ENCODE measurements at places on chromosomes 5 and 9.

GRCh38 chr5:1330146-1330846, 14.6 kb downstream of the CLPTM1L start:
- DNase-seq, result no peak

DNA sequence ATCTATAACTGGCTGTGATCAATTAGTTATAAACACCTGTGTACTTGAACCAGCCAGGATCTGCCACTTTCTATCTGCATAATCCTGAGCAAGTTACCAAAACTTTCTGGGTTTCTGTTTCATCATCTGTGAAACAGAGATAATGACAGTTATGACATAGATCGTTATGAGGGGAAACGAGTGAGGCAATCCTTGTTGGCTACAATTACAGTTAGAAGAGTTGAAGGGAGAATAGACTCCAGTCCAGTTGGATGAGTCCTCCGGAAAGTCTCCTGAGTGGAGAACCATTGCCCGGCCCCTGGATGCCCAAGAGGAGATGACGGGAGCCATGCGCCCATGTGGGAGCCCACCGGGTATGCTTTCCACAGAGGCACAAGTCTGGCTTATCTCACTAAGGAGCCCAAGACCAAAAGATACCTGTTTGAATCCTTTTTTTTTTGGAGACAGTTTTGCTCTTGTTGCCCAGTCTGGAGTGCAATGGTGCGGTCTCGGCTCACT, 4.5 kb downstream of the PDE6A start:
- DNase-seq, result no peak

DNA sequence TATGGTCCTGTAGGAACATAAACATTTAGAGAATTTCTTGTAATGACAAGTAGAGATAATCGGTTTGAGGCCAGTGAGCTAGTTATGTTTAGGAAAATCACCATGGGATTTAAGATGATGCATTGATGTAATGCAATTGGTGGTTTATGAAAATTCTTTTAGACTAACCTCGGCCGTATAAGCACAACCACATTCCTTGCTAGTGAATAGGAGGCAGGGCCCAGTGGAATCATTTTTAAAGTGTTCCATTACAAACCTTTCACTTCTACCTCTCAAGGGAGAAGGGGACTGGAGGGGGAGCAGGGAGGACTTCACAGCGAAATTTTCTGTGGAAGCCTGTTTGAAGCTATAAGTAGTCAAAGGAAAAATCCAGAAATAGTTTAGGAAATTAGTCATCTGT, 71.8 kb upstream of the NFIL3 start:
- DNase-seq, result no peak

DNA sequence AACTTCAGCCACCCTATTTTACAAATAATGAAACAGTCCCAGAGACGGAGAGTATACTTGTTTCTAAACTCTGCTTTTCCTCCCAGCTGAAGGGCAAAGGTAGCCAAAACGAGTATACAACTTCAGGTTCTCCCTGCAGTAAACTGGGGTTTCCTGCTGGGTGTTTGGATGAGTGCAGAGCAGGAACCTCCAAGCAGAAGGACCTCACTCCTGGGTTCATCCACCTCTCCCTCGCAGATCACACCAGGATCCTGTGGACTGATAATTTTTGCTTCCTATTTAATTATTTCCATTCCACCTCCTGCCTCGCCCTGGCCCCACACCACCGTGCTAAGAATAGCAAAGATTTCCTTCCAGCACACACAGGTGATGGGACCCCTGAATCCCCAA, 2.0 kb upstream of the FOXB2 start:
- no peak for DNase-seq

DNA sequence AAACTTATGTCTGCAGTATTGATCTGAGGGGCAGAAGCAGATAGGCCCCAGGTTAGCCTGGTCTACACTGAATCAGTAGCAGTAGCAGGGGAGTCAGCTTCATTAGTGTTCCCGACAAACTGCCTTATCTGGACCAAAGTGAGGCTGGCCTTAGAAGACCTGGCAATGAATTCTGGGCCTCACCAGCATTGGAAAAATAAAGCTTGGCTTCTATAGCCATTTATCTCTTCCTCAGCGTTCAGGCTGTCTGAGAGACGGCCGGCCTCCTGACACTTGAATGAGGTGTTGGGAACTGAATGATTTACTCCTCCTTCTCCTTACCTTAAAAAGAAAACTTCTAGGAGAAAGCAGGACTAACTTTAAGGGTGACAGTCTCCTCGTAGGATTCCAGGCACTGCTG, 141.8 kb upstream of the RUSC2 start:
- no peak for DNase-seq

DNA sequence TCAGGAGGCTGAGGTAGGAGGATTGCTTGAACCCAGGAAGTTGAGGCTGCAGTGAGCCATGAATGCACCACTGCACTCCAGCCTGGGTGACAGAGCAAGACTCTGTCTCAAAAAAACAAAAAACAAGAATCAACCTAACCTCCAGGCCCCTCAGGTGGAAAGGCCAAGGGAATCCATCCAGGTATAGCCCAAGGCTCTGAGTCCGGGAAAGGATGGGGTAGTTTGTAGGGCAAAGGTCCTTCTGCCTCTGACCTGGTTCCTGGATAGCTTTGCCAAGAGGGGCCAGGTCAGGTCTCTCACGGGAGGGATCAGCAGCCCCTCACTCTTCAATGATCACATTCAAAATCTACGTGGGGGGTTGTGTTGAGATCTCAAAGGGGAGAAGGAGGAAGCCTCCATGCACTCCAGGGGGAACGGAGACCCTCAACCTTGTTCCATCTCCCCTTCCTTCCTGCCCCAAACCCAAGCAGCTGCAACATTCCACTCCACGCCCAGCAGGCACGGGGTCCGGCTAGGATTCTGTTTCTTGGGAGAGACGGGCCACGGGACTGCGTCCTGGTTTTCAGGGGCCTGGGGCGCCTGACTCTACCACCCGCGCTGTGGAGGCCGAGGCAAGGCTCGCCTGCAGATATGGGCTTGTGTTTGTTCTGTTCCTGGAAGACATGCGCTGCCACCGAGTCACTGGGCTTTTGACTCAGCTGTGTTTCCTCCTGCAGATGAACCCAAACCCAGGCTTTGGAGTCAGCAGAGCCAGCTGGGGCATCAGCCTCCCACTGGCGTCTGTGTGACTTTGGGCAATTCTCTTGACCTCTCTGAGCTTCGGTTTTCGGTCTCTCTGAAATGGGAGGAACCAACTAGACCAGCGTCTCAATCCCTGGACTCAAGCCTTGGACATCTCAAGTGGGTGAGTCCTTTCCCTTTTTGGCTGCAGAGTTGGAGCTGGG, 35.5 kb downstream of the PLPP7 start:
- DNase-seq, result no peak

- no peak for DNase-seq
Observed at GRCh38 chr9:131524665-131525315, 6.3 kb downstream of the UCK1 start.

DNA sequence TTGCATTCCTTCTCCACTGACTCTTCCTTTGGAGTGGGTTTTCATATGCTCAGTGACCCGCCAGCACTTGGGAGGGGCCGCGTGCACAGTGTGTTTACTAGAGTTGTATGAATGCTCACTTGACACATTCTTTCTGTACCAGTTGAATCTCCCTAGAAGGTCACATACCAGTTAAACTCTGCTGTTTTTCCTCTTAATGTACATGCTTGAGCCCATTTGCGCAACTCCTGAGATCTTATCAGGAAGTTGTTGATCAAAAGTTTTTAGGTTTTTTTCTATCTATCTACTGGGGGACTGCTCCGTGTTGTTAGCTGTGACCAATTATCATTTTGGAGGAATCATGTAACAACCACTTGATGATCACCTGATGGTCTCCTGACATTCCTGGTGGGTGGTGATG, 392.7 kb downstream of the CDH9 start:
- no peak for DNase-seq

DNA sequence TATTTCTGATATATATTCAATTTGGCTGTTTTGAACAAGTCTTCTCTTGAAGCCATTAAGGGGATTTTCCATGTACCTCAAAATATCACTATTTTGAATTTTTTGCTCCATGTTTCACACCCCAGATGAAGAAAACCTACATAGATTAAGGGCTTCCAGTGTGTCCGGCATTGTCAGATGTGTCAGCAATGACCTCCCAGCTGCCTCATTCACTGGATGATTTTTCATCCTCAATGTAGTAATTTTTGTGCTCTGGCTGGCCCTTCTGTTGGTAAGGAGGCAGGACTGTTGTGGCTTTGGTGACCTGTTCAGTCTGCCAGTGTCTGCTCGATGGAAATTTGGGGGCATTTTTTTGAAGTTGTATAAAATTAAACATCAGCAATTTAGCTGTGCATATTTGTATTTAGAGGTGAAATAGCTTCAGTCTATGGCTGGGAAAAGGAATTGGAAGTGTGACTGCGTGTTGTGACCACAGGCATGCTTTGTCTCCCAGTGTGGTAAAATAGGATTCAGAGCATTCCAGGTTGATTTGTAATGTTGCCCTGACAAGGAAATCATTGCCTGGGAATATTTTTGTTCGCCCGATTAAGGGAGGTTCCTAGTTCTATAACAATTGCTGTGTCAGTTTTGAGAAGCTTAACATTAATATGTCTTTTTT, 312.4 kb downstream of the ARHGEF28 start:
- DNase-seq, result no peak

DNA sequence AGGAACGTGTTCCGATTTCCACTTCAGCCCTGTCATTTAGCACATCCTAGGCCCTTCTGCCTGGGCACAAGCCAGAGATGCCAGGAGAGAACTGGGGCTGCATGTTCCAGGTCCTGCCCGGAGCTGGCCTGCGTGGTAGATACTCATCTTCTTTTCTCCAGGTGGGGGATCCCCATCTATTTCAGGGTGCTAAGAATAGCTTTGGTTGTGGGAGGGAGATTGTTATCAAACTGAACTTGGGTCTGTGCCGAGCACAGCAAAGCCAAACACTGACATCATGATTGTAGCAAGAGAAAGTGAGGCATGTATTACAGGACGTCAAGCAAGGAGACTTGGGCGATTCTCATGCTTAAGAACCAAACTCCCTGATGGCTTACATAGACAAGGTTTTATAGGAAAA, 18.2 kb downstream of the C9orf153 start:
- no peak for DNase-seq

- no peak for DNase-seq
Observed at GRCh38 chr9:80926611-80927010, 762.7 kb downstream of the TLE1 start.

GRCh38 chr9:89339807-89340206, 21.5 kb downstream of the SECISBP2 start:
- no peak for DNase-seq

GRCh38 chr9:112203536-112203935, 28.4 kb upstream of the SUSD1 start:
- no peak for DNase-seq

- no peak for DNase-seq
Observed at GRCh38 chr5:155418960-155419579, 405.5 kb downstream of the KIF4B start.

GRCh38 chr9:112059145-112059965, 115.7 kb downstream of the SUSD1 start:
- DNase-seq, result no peak

DNA sequence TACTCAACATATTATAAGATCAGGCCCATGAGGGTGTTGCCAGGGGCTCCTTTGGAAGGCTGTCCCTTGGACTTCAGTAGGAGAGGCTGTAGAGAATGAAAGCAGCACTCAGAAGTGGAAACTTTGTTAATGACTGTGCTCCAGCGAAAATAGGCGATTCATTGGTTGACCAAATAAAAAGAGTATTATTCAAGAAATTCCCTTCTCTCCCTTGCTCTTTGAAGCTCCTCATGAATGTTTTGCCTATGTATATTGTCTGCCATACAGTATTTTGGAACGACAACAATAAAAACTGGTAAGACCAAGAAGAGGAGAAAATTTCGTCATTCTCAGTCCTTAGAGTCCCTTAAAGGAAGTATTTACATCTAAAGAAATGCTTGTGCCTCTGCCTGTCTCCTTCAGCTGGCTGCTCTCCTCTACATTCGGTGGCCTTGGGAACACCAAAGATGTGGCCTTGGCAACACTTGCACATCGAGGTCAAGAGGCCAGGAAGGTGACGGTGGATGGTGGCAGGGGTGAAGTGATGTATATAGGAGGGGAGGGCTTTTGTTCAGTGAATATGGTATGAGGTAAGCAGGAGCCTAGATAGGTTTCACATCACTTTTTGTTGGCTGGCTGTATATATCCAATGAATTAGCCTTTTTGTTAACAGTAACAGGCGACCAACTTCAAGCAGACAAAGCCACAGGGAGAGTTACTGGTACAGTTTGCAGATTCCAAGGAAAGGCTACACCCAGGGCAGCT, 95.0 kb upstream of the ACTBL2 start:
- no peak for DNase-seq

DNA sequence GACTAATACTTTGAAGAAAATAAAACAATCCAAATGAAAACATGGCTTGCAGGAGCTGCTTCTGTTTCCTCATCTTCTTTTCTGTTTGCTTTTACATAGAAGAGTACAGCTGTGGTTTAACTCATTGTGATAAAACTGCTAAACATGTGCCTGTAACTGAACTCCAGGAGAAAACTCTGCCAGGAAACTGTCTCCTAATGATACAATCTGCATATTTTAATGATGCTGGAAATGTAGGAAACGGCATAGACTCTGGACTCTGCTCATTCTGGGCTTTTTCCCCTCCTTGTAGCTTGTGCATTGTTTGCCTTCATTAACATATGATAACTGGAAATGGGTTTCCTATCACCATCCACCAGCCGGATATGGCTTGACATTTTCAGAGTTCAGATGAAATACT, 813.3 kb upstream of the WWC1 start:
- DNase-seq, result no peak

DNA sequence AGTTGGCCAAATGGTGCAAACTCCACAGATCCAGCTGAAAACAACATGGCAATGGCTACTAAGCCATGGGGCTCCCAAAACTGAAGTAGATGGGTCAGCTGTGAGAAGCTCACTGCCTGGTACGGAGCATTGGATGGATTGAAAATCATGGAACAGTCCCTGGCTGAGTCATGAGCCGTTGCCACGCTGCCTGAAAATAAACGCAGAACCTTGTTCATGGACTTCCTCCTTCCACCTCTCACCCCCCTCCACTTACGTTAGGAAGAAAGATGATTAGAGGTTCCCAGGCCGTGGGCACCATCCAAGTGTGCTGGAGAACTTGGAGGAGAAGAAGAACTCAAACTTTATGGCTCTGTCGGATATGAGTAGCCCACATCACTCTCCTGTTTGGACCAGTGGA, 6.8 kb upstream of the DIPK1B start:
- DNase-seq, result no peak

- no peak for DNase-seq
Observed at GRCh38 chr5:35171078-35171477, 59.2 kb downstream of the PRLR start.

- DNase-seq, result no peak
Observed at GRCh38 chr9:119963258-119963797, 594.1 kb upstream of the BRINP1 start.

- DNase-seq, result no peak
Observed at GRCh38 chr9:127113191-127113972, 9.1 kb downstream of the ANGPTL2 start.

DNA sequence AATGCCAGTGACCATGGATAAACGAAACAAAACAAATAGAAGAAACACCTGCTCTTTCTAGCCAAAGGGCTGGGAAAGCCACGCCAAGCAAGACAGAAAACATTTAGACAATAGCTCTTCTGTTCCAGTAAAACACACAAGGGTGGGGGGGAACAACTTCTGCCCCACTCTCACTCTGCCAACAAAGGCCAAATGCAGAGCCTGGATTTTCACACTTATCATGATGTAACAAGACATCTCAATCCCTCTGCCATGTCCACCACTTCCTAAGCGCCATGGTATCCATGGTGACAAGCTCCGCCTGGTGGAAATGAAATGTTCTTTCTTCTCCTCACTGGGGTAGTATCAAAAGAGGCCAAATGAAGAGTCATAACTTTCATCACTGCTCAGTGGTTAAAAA, 60.6 kb downstream of the DRD1 start:
- DNase-seq, result no peak

Data from stimulated activated CD4-positive, alpha-beta T cell treated with anti-CD3 and anti-CD28 coated beads, Interleukin-12 subunit alpha, Interleukin-12 subunit beta, amount 100 ng/mL, for 4 hours (primary cell).